Breast epithelium (tissue), 4 donors: ENCODE measurements at places on chromosomes 3 and 15.

GRCh38 chr3:12399226-12399625 is 85.1 kb upstream of the TSEN2 start:
- DNase-seq, result no peak

- DNase-seq, result no peak
Measured at GRCh38 chr3:166104938-166105337, 267.7 kb upstream of the BCHE start.

DNA sequence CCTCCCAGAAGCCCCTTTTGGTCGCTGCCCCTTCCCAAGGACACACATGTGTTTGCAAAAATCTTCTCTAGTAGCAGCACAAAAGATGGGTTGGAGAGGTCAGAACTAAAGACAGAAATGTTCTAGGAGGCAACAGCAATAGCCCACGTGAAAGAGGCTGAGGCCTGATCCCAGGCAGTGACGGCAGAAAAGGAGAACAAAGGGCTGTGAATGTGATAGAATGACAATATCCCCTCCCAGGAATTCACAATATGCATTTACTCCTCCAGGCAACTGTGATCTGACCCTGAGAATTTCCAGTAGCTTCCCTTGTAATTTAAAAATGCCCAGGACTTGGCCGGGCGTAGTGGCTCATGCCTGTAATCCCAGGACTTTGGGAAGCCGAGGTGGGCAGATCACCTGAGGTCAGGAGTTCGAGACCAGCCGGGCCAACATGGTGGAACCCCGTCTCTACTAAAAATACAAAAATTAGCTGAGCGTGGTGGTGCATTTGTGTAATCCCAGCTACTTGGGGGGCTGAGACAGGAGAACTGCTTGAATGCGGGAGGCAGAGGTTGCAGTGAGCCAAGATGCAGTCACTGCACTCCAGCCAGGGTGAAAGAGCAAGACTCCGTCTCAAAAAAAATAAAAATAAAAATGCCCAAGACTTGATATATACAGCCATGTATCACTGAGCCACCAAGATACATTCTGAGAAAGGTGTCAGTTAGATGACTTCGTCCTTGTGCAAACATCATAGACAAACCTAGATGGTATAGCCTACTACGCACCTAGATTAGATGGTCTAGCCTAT is 43.6 kb upstream of the PIAS1 start:
- DNase-seq, result no peak

DNA sequence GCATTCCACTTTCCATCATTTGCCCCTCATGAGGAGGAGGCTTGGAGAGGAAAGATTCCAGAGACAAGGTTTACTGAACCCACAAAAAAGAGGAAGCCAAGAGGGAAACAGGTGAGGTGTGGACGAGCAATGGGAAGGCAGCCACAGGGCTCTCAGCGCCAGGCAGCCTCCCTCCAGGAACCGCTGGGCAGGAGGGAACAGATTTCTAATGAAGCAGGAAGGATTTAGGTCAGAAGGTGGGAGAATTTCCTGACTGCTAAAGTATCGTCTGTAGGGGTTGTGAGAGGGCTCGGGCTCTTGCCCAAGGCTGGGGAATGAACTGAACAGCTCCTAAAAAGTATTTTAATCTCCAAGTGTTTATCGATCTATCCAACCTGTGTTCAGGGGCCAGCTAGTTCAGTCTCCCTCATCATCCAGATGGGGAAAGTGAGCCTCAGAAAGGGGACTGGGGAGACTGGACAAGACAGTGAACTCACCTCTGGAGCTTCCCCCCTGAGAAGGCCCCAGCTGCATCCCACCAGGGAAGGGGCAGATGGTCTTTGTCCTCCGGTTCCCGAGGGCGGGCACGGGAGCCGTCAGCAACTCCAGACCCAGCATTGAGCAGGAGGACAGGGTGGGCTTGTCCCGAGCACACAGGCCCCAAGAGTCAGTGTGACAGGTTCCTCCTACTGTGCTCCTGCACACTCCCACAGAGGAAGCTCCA is 10.5 kb downstream of the LOXL1 start:
- DNase-seq, result no peak

DNA sequence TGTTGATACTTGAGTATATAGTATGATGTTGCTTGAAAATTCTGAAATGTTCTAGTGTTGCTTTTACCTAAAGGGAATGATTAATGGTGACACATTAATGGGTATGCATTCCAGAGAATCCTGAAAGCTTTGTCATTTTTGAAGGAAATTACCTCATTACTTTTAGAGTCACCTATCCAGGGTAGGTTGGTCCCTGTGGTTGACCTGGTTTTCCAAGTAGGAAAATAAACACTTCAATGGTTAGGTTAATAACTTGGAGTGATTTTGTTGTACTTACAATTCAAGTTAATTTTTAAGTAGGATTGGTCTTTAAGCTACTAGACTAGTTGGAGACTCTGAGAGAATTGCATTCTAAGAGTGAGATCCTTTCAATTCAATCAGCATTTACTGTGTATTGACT is 31.0 kb downstream of the MITF start:
- DNase-seq, result no peak

- no peak for DNase-seq
Measured at GRCh38 chr3:39139442-39139841, 13.9 kb downstream of the CSRNP1 start.

DNA sequence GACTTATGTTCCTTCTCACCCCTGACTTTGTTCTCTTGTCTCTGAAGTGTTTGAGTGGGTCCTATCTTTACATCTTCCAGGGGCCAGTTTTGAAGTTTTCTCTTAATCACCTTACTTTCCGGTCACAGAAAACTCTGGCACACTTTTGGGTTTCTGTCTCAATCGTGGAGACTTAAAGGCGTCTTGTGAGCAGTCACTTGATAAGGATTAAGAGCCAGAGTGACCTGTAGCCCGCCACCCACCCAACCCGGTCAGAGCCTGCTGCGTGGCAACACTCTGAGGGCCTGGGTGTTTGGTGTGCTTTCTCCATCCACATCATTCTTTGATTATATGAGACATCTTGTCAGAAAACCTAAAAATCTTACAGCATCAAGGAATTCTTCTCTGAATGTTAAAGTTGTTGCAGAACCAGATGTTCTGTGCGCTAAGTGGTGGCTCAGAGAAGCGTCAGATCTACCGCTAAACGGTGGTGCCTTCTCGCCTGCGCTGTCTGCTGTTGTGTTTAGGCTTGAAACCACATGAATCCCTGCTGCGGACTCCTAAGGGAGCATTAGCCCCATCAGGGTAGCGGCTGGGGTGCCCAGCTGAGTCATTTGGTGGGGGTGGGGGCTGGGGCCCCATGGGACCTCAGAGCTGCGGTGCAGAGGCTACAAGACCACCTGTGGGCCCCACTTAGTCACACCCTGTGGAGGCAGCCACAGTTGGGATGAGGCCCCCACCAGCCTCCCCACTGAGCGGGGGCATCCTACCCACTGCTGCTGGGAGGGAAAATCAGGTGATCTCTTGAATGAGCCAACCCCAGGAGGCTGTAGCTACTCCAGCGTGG is 158.7 kb upstream of the BHLHE40 start:
- DNase-seq, result no peak
